ENCODE measurements at places on chromosomes 2 and 18.

DNA sequence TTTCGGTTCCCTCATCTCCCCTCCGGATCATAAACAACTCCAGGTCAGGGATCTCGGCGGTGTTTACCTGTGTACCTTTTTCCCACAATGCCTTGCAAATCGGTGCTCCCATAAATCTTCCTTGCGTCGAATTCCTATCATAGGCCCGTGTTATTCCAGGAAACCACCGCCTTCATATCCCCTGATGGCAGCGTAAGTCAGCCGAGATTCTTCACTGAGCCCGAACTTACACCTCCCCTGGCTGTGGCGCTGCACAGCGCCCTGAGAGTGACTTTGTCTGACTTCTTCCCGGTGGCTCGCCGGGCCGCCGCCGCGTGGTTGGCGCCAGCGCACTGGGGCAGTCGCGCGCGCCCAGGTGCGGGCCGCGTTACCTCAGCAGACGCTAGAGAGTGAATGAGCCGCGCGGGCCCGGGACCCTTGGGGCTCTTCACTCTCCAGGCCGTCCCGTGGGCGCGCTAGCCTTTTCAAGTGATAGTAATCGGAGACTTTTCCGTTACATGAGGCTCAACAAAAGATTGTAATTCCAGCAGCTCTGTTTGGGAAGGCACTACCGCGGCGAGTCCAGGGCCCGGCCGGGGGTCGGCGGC is 101.6 kb downstream of the SPTBN1 start:
- peak; percentile 23 for DNase-seq

DNA sequence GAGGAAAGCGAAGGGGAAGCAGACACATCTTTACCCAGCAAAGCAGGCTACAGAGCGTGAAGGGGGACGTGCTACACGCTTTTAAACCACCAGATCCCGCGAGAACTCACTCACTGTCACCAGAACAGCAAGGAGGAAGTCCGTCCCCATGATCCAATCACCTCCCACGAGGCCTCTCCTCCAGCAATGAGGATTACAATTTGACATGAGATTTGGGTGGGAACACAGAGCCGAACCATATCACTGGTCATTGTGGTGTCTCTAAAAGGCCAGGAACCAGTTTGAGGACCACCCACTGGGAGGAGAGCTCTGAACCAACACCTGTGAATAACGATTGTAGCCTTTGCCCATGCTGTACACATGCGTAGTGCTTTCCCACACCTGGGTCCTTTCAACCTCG is 116.6 kb upstream of the FAM136A start:
- DNase-seq, result no peak

DNA sequence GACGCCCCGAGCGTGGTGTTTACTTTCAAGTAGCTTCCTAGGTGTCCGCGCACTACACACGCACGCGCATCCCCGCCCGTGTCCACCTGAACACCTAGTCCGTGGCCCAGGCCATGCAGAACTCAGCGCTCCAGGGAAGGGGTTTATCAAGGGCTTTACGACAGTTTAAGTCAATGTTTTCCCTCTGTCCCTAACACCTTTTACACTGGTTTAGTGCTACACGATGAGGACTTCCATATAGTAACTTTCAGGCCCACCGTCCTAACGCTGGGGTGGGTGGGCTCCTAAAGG is 1.4 kb upstream of the BCL2 start:
- DNase-seq, result no peak

DNA sequence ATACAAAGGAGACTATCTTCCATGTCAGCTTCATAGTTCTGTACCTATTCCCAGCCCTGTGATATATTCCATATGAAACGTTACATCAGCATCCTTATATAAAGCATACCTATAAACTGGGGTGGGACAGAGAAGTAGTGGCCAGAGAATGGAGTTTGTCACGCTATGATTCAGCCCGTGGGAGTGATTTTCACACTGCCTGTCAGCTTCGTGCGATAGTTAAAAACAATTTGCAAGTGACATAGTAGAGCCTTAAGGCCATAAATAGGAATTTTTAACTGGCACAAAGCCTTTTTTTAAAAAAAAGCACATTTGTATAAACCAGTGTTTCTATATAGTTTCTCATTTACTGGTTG is 30.2 kb downstream of the PKP4 start:
- DNase-seq, result peak; percentile 40

- no peak for DNase-seq
Measured at GRCh38 chr2:38692636-38693318, 26.9 kb downstream of the GALM start.

GRCh38 chr2:210007895-210008294 is 5.5 kb downstream of the RPE start:
- DNase-seq, result peak; percentile 17
